Stimulated activated CD4-positive, alpha-beta T cell treated with anti-CD3 and anti-CD28 coated beads, TNF-alpha, amount 100 ng/mL, for 4 hours (primary cell): ENCODE measurements at places on chromosomes 2 and 18.

DNA sequence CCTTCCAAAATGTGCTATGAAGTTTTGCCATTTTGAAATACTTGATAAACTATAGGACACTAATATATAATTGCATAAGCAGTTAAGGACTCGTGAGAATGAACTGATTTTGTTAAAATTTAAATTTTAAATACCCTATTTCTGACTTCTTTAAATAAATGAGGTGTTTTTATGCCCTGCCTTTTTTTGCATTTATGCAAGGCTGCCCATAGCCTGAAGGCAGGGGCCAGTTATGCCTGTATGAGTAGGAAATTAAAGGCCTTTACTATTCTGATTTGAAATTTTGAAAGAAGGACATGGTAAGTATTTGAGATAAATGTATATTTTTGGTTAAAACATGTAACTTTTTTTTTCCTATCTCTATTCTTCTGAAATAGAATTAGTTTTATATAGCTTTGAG, 33.7 kb downstream of the TTC39C start:
- no peak for DNase-seq

DNA sequence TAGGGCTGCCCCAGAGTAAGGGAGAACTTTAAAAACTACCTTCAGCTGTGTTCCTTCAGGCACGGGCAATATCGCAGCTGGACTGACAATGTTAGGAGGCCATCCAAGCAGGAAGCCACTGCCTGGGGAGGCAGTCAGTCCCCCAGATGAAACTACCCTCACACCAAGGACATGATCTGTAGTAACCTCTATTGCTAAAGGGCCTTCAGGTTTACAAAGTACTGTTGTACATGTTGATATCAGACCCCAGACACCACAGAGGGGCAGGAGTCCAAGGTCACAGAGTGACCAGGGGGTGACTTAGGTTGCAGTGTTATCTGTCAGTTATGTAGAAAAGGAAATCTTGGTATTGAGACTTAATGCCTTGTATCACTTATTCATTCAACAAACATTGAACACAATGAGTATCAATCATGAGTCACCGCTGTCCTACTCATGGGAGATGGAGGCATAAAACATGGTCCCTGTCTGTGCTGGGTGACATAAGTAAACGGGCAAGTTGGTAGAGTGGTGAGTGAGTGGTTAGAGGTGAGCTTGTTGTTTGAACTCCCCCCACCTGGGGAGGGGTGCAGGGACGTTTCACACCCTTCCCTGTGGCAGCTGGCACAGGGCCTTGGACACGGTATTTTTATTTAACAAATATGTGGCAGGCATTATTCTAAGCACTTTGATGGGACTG, 7.1 kb downstream of the CABLES1 start:
- no peak for DNase-seq

GRCh38 chr2:106904242-106904641, 18.3 kb upstream of the ST6GAL2 start:
- DNase-seq: no peak

- DNase-seq: no peak
These were observed 690.2 kb upstream of the POU3F3 start for GRCh38 chr2:104163611-104164130.

GRCh38 chr2:47194410-47194809, 39.3 kb upstream of the STPG4 start:
- DNase-seq: no peak

DNA sequence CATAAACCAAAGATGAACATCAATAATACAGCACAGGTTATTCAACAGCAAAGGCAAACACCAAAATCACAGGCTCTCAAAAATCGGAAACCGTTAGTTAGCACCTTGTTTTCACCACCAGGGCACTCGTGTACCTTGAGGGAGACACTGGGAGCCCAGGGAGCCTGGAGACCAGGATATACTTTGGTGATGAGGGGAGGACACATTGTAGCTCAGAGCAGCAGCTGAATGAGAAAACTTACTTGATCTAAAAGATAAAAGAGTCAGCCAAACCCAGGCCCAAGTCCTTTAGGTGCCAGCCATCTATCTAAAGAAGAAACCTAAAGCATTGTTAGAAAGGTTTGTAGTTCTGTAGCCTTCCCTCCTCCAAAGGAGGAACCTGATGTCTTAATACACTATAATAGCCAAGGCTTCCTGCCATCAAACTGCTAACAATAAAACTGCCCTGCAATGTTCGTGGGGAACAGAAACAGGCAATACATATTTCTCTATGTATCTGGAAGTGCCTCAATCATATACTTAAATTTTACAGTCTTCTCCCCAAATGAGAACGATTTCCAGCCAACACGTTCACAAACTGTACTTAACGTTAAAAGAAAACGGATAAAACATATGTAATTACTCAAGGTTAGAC, 19.3 kb downstream of the BCL11A start:
- DNase-seq: no peak

GRCh38 chr2:48905696-48906095, 150.2 kb upstream of the LHCGR start:
- DNase-seq: no peak

DNA sequence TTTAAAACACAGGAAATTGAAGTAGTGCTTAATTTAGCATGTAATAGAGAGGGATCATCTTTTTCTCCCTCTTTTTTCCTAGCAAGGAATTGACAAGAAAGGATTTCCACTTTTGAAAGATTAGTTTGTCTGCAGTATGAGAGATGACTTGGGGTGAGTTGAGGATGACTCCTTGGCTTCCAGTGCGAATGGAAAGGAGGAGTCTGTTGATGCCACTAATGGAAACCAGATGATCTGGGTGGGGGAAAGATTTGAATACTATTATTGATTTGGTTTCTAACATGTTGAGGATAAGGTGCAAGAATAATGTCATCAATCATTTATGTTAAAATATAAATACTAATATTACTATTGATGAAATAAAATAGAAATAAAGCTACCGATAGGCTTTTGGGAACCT, 205.4 kb downstream of the PPP1R1C start:
- no peak for DNase-seq
